Right lobe of liver (tissue), 6 donors: ENCODE measurements at places on chromosomes 12 and 14.

DNA sequence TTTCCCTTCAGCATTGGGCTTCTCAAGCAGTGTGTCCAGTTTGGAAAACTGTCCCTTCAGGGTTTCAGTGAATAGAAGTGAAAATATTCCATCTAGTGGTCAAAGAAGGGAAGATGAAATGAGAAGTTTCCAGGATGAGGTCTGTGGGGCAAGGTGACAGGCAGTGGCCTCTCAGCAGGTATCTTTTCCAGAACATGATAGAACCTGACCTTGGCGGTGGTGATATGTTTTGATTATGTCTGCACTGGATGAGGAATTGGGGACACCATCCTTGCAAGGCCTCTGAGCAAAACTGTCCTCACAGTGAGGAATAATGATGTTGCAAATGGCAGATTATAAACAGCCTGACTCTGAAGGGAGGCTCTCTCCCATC lies 4.7 kb downstream of the GPX2 start:
- DNase-seq = no peak

DNA sequence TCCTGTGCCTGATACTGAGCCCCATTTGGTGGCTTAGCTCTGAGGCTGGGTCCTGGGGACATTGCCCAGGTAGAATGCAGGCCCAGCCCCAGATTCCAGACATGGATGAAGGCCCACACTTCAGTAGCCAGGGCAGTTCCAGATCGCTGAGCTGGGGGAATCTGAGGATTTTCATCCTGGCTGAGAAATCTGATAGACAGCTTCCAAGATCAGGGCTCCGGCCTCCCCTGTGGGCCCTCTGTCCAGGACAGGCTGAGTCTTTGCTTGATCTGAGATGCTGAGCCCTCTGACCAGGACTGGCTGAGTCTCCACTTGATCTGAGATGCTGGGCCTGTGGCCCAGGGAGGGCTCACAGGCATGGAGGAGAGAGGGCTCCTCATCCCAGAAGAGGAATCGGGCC lies 3.3 kb upstream of the RASAL1 start:
- no peak for DNase-seq

GRCh38 chr14:65281991-65282895 lies 130.3 kb upstream of the FUT8 start:
- no peak for DNase-seq

DNA sequence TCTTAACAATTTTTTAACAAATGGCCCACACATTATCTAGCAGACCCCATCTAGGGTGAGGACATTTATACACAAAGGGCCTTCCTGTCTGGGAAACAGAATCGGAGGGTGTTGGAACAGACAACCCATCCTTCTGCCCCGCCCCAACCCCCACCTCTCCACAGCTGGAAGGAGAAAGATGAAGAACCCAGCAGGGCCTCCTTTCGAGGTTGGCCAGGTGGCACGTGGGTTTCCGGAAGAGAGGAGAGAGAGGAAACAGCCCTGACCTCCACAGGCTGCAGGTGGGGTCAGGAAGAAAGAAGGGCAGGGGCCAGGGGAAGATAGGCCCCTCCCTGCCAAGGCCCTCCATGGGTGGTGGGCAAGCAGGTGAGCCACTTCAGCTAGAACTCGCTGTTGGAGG lies 57.2 kb downstream of the LRRC74A start:
- DNase-seq = no peak

GRCh38 chr12:124130691-124131591 lies 157.9 kb downstream of the ZNF664 start:
- DNase-seq = peak; percentile 59

DNA sequence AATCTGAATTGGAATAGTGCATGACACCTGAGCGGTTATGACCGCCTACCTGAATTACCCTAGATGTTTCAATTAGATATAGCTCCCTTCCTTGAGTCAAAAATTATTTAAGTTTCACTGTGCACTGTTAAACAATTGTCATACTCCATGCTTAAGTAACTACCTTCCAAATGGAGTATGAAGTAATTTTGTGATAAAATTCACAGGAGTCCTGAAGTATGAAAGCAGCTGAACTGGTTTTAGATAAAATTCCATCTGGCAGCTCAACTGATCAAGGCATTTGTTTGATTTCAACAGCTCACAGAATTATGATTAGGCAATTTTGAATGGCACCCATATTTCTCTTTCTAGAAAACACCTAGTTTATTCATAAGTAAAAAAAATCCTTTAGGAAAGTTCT lies 19.5 kb downstream of the PRICKLE1 start:
- DNase-seq = no peak
